ENCODE measurements at places on chromosomes 6 and 20.
A peak's percentile ranks its signal among the peaks of the same experiment; 100 is the strongest.

GRCh38 chr6:503610-504362, 112.2 kb downstream of the IRF4 start:
- no peak for DNase-seq

GRCh38 chr6:39196673-39197091, 32.6 kb downstream of the KCNK5 start:
- no peak for DNase-seq

- peak; percentile 0 for DNase-seq
Observed at GRCh38 chr6:92777146-92777740, 642.1 kb downstream of the EPHA7 start.

DNA sequence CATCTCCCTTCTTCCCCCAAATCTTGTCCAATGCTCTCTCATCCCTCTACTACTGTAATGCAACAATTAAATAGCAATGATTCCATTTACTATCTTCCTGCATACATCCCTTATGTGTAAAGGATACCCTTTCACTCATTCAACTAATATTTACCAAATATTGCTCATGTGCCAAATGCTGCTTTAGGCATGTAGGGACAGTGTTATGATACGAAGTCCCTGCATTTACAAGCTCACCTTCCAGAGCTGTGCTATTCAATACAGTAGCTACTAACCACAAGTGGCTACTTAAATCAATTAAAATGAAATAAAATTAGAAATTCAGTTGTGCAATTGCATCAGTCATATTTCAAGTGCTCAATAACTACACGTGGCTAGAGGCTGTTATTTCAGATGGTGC, 41.1 kb downstream of the GMDS start:
- no peak for DNase-seq

GRCh38 chr20:41222296-41222695, 85.0 kb downstream of the PLCG1 start:
- DNase-seq, result no peak

DNA sequence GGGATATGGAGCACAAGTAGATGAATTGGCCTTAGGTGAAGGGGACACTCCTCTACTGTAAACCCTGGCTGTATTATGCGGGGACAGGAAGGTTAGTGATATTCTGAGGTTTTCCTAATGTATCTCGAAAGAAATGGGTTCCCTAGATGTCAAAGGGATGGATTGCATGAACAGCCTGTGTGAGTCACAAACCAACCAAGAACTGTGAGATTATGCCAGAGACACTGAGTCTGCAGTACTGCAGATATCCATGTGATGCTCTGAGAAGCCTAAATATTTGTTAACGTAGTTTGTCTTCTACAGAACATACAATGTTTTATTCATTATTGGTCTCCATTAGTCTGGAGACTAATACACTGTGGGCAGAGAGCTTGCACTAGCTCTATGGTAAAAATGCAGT, 182.2 kb downstream of the AKAP7 start:
- DNase-seq, result no peak

DNA sequence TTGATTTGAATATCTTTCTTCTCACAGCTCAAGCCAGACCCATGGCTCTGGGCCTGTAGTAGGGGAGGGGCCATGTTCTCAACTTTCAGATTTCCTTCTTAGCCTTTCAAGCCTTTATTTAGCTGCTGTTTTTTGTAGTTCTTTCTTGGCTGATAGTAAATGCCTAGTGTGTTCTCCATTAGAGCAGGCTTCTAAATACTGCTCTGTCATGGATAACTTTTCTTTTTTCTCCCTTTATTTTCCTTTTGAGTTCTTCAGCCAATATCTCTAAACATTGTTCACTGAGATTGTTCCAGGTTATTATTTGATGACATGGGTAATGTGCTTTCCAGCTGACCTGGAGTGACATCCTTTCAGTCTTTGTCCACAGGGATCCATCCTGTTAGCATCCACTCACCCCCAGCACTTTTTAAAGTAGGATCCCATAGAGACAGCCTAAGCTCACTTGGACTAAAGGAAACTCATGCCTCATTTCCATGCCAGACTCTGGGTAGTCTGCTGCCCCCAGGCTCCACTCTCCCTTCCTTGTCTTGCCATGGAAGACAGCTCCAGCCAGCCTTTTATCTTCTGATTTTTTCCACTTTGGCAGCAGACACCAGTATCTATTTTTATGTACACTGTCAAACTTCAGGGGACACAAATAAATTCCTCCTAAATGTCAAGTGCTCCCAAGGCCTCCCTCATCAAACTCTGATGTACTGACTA, 645.6 kb downstream of the RNF144B start:
- no peak for DNase-seq

DNA sequence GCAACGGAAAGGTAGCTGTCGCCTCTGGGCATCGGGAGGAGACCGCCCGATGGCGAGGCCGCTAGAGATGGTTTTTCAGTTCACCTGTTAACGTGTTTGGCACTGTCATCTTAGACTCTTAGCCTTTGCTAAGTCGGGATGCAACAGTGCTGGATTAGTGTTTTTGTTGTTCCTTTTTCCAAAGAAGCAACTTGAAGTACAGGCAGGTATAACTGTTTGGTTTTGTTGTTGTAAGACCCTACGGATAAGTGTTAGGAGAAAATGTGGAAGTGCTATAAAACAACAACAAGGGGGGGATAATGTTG, 723 bp downstream of the MANEA start:
- DNase-seq, result no peak

- no peak for DNase-seq
Observed at GRCh38 chr20:58138395-58138794, 90.1 kb downstream of the ANKRD60 start.

DNA sequence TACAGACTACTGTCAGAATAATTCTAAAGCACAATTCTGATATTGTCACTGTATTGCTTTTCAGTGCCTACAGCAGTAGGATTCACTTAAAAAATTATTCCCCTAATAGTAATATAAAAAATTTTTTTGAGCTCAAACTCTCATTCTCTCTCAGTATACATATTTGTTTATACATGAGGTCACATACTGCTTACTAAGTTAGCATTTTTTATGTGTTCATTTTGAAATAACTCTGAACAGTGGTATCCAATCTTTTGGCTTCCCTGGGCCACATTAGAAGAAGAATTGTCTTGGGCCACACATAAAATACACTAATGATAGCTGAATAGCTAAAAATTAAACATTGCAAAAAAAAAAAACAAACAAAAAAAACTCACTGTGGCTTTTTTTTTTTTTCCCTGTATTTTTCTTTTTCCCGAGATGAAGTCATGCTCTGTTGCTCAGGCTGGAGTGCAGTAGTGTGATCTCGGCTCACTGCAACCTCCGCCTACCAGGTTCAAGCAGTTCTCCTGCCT, 38.6 kb downstream of the ASXL1 start:
- no peak for DNase-seq

- no peak for DNase-seq
Observed at GRCh38 chr20:49631856-49632418, 64.0 kb upstream of the PTGIS start.

- DNase-seq, result no peak
Observed at GRCh38 chr6:156622185-156622584, 155.0 kb upstream of the ARID1B start.

- DNase-seq, result no peak
Observed at GRCh38 chr6:168968228-168968627, 285.4 kb downstream of the THBS2 start.

DNA sequence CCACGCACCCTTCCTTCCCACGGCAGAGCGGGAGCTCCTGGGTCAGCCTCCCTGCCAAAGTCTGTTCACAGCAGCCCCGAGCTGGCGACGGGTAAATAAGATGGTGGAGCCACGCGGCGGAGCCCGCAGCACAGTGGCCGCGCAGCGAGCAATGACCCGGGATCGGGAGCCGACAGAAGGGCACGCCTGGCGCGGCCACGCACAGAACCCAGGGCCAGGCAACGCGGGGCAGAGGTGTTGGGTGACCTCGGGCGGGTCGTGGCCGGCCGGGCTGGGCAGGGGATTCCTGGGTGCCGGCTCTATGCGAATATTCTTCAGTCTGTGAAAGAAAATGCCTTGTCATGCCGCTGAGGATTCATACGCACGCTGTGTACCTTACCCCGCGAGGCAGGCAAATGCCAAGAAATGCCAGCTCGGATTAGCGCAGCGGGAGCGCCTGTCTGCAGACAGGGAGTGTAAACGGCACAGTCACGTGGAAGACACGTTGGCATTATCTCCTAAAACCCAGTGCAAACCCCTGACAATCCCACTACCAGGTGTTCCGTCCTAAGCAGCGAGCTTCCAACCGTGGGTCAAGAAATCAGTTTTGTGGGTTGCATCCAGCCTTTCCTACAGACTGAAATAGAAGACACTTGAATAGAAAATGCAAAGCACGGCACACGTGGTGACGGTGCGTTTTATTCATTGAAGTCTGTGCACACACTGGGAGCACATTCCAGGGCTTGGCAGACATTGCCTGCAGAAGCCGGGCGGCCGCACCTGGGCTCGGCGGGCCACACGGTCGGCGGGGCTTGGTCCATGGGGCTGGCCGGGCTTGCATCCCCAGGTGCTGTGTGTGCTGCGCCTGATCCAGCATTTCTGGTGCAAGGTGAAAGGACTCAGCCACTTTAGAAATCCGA, 18.3 kb downstream of the CHRNA4 start:
- no peak for DNase-seq

DNA sequence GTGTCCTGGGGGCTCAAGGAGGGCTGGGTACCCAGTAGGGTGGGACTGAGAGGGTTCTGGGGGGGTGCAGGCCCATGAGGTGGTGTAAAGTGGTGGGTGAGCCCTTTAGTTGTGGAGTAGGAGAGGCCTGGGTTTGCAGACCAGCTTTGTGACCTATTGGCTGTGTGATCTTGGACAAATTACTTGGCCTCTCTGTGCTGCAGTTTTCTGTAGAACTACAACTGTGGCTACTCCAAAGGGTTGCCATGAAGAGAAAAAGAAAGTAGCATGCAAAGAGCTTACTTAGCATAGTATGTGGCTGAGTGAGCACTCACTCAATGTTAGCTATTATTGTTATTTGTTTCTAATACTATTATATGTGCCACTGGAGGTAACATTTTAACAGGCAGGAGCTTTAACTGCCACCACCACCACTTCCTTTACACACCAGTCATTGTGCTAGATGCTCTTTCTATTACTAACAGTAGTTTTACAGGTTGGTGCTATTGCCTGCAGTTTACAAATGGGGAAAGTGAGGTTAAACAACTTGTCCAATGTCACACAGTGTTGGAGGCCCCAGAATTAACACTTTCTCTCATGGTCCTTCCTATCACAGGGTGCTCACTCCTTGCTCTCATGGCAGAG, 286.8 kb downstream of the DHX35 start:
- no peak for DNase-seq

DNA sequence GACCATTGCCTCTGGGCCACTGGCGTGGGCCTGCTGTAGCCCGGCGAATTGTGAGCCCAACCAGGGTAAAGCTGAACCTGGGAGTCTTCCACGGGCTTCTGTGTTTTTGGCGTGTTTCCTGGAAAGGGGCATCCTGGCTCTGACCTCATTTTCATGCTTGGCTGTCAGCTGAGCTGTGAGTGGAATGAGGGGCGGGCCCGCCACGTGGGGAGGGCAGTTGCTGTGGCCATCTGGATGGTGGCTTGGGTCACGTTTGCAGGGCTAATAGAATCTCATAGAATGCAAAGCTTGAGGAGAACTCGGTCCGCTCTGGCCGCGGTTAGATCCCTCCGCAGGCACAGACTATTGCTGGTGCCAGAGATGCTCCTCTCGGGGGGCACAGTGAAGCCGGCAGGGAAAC, 263.0 kb downstream of the SMOC2 start:
- no peak for DNase-seq

DNA sequence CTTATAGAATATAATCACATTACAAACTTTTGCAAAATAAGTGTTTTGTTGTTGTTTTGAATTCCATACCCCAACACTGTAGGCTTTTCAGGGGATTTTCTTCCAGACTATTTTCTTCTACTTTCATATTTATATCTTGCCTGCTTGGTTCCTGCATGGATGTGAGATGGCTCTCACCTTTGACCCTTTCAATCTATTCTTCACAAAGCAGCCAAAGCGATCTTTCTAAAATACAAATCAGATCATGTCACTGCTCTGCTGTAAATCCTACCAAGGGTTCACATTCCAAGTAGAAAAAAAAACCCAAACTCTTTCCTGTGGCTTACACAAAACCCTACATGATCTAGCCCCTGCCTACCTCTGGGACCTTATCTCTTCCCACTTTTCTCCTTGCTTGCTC, 25.0 kb upstream of the TRPC4AP start:
- DNase-seq, result no peak

DNA sequence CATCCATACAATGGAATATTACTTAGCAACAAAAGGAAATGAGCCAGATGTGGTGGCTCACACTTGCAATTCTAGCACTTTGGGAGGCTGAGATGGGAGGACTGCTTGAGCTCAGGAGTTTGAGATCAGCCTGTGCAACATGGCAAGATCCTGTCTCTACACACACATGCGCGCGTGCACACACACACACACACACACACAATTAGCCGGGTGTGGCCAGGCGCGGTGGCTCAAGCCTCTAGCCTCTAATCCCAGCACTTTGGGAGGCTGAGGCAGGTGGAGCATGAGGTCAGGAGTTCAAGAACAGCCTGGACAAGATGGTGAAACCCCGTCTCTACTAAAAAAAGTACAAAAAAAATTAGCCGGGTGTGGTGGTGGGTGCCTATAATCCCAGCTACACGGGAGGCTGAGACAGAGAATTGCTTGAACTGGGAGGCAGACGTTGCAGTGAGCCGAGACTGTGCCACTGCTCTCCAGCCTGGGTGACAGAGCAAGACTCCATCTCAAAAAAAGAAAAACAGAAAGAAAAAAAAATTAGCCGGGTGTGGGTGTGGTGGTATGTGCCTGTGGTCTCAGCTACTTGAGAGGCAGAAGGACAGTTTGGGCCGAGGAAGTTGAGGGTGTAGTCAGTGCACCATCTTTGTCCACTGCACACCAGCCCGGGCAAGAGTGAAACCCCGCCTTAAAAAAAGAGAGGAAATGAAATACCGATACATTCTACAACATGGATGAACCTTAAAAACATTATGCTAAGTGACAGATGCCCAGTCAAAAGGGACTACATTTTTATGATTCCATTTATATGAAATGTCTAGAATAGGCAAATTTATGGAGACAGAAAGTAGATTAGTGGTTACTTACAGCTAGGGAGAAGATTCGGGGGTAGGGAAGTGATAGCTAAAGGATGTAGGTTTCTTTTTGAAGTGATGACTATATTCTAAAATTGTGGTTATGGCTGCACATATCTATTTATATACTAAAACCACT, 52.5 kb downstream of the RBL1 start:
- peak; percentile 64 for DNase-seq

- DNase-seq, result no peak
Observed at GRCh38 chr6:82894653-82895259, 170.9 kb downstream of the UBE3D start.

Measured in activated CD4-positive, alpha-beta T cell treated with anti-CD3 and anti-CD28 coated beads, Interleukin-10, Interleukin-2, amounts not matched to agents 100 ng/mL and 50 ng/mL, durations not matched to agents 16 hours and 8 hours (primary cell).